ENCODE measurements at places on chromosomes 7 and 10. TPM values are rescaled to one million over a fixed set of nuclear protein-coding genes. Genes with fewer than 3 reads are reported as not detected.

- no peak for DNase-seq
Observed at GRCh38 chr7:142808802-142809583, 38.2 kb downstream of the PRSS2 start.

GRCh38 chr10:110357252-110357780, 52.6 kb upstream of the SMNDC1 start:
- peak; percentile 49 for DNase-seq

DNA sequence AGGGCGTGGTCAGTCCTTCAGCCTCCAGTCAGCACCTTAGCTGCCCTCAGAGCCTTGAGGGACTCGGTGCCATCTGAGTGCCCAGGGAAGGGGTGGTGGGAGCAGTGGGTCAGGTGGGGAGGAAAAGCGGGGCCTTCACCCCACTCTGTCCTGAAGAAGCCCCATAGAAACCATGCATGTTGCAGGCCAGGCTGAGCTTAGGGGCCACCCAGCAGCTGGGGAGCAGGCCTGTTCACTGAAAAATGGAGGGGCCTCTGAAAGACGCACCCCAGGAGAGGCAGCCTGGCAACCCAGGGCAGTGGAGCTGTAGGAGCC, 144.3 kb downstream of the GRID1 start:
- DNase-seq, result no peak

DNA sequence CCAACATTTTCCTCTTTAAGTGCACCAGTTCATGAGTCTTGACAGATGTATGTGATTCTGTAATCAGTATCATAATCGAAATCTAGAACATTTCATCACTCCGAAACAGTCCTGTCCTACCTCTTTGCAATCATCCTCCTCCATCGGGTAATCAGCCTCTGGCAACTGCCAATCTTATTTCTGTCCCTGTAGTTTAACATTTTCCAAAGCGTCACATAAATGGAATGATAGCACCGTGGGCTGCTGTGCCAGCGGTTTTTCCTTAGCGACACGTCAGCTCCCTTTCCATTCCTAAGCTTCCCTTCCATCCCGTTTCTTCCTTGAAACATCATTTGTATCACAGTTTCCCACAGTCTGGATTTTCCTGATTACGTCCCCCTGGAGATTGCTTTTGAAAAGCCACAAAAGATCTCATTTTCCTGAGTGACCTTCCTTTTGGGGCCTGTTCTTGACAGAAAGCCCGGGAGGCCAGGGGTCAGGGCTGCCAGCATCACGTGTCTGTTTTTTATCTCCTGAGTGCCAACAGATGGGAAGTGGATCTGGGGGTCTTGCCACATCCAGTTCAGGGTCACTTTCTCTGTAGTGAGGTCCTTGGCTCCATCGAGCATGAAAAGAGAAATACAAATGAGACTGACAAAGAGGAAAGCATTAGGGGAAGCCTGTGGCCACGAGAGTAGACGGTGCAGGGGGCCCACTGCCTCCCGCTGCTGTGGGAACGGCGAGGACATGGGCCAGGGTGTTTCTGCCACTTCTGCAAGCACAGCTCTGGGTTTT, 31.6 kb downstream of the TMEM120A start:
- no peak for DNase-seq

- DNase-seq, result no peak
Observed at GRCh38 chr7:150378115-150378852, 846 bp upstream of the ZNF775 start.

DNA sequence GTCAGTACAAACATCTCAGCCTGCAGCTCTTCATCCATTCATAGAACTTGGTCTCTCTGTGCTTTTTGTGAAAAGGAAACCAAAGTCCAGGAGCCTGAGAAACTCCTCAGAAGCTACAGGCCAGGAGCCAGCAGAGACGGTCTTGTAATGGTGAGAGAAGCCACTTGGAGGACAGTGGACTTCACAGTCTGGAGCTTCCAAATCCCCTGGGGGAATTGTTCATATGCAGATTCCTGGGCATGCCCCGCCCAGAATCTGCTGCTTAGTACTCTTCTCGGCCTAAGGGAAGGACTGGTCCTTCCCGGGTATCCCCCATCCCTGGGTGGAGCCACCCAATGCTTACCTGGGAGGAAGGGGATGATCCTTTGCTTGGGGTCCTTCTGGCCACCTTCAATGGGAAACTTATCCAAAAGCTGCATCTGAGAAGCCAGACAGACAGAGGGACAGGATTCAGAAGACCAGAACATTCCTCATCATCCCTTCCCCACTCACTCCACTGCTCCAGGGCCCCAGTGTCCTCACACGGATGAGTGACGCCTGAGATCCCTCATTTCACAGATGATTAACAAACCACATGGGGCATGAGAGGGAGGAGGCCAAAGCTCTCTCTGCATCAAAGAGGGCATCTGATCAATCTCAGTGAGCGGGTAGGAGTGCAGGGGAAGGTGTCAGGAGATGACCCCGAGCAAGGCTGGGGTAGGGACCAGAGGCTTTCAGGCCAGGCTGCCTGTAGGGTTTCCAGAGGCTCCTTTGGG, 88.4 kb downstream of the SH3PXD2A start:
- no peak for DNase-seq

GRCh38 chr10:670990-671389, 18.5 kb downstream of the DIP2C start:
- no peak for DNase-seq

GRCh38 chr7:42080841-42081586, 156.0 kb downstream of the GLI3 start:
- no peak for DNase-seq

DNA sequence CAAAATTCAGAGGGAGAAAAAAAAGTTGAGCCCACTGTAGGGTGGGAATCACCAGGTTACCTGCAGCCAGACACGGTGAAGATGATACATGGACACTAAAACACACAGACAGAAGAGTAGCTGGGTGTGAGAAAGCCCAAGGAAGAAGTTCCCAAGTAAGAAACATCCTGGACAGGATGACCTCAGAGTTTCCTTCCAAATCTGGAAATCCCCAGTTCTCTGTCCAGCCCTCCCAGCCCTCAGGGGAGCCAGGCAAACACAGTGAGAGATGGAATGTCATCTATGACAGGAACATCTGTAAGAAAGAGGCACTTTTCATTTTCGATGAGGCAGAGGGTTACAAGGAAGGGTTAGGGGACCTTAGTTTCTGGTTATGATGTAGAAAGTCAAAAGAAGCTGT, 125.1 kb upstream of the LYZL1 start:
- no peak for DNase-seq

GRCh38 chr10:60666221-60666620, 112.1 kb upstream of the CDK1 start:
- DNase-seq, result no peak

GRCh38 chr7:137771679-137772078, 75.1 kb downstream of the DGKI start:
- no peak for DNase-seq

GRCh38 chr10:94631077-94631875, 52.3 kb upstream of the CYP2C18 start:
- DNase-seq, result no peak

GRCh38 chr7:132783824-132784223, 207.6 kb upstream of the PLXNA4 start:
- no peak for DNase-seq

GRCh38 chr10:117818721-117819120, 228.0 kb downstream of the RAB11FIP2 start:
- DNase-seq, result no peak

DNA sequence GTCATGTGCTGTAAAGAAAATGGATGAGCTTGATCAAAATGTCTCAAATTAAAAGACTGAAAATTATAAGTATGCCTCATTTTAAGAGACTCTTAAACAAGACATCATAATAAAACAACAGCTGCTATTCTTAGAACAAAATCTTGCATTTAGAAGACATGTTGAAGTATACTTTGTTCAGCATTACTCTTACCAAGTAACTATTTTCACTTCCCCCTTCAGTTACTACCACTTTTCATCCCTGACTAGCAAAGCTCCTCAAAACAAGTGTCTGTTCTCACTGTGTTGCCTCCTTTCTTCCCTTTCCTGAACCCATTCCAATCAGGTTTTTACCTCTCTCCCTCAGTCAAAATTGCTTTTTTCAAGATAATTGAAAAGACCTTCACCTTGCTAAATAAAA, 31.6 kb downstream of the ELAPOR2 start:
- no peak for DNase-seq

GRCh38 chr7:45145881-45146280, 11.7 kb upstream of the RAMP3 start:
- DNase-seq, result no peak

GRCh38 chr7:50160206-50160605, 67.2 kb upstream of the ZPBP start:
- no peak for DNase-seq

DNA sequence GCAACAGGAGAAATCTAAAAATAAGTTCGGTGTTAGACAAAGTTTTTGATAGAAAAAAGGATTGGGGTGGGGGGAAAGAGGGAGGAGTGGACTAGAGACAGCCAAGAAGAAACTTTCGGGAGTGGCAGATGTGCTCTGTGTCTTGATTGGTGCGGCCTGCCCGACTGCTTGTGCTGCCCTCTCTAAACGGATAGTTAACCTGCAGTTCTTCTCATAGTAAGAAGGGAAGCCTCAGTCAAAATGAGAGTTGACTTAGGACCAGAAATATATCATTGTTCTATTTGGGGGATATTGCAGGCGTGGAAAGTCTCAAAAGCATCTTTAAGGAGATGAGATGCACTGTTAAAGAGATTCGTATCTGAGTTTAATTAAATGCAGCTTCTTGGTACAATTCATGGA, 39.3 kb downstream of the UBE3C start:
- no peak for DNase-seq

GRCh38 chr10:15780353-15781135, 60.8 kb upstream of the ITGA8 start:
- DNase-seq, result no peak

DNA sequence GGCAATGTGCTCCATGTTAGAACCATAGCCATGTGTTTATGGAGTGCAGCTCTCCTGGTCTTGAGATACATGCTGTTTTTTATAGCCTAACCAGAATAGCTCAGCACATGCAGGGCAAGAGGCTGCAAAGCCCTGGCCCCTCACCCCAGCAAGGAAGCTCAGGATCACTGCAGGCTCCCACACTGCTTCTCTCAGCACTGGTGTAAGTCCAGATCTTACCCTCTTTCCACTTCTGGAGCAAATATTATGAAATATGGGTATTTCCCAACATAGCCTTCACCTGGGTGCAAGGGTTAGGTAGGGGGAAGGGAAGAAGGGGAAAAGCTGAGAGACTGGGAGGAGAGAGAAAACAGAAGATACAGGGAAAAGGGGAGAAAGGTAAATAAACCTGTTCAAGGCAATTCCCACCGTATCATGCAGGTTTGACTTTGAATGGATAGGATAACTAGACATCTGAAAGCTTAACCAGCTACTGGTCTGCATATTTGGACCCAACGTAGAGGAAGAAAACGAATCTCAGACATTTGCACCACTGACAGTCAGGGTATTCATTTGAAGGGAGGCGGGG, 19.7 kb downstream of the SKIDA1 start:
- no peak for DNase-seq

GRCh38 chr7:45048748-45049147, 40.0 kb downstream of the NACAD start:
- no peak for DNase-seq

Gene SPAG6
- total RNA-seq, result not detected

Gene MARVELD1
- total RNA-seq, result 22.3 TPM

Gene DYNC1I1
- 1.7 TPM for total RNA-seq

Gene RHOBTB1
- total RNA-seq, result 14.3 TPM

Gene PAX4
- not detected for total RNA-seq

Gene CCDC172
- total RNA-seq, result not detected

Gene PRPF18
- 21.2 TPM for total RNA-seq

Gene ADK
- 19.4 TPM for total RNA-seq

Gene SMKR1
- 0.69 TPM for total RNA-seq

Gene SAP25
- total RNA-seq, result not detected

Gene HOXA2
- total RNA-seq, result 1.5 TPM

Gene MAD1L1
- total RNA-seq, result 18.4 TPM

Gene MSRB2
- 23.6 TPM for total RNA-seq

Gene CDK14
- 40.3 TPM for total RNA-seq

Gene PSD
- not detected for total RNA-seq

Gene SERPINE1
- total RNA-seq, result 155 TPM

Gene PLEKHS1
- total RNA-seq, result not detected

Gene CHST3
- 39.6 TPM for total RNA-seq
